Stromal cell of bone marrow (primary cell): ENCODE measurements at places on chromosomes 2 and 18.

DNA sequence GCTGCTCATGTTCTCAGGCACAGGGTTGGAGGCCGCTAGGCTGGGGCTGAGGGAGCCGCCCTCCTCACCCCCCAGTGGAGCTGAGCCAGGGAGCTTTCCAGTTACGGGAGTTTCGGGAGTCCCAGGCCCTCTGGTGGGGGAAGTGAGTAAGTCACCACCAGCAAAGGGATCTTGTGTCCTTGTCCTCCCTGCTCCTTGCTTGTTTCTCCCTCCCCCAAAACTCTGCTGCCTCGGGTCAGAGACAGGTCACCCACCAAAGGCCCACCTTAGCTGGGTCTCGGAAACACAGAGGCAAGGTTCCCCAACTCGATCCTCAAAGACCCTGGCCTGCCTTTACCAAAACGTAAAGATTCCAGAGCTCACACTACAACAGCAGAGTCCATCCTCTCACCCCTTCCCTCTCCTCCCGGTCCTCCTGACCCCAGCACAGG, 60.5 kb upstream of the POMC start:
- DNase-seq: peak; percentile 54

DNA sequence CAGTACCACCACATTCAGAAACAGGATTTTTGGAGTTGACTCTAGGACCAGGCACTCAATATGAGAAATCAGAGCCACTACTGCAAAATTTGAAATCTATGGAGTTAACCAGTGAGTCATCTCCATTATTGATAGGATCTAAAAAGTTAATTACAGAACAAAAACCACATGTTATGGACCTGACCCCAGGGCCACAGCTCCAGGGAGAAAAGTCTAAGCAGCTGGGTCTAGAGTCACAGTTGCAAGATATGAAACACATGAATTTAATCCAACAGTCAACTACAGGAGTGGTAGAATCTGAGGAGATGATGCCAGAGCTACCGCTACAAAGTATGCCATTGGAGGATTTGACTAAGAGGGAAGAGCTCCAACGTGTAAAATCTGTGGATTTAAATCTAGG, 13.4 kb upstream of the ZNF512 start:
- DNase-seq: peak; percentile 16

DNA sequence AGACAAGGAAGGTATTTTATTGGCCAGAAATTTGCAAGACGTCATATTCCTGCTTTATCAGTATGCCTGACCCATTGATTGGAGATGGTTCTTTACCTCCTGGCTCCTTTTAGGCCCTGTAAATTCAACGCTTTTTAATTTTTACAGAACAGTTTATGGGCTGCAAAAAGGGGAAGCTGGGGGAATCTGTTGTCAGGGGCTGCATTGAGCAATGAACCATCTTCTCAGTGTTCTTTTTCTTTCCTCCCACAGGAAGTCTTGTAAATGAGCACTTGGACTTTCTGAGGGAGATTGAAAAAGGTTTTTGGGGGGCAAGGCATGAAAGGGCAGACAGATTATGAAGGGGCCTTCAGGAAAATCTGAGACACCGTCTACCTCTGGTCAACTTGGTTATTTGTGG, 503.6 kb upstream of the TNP1 start:
- DNase-seq: no peak

DNA sequence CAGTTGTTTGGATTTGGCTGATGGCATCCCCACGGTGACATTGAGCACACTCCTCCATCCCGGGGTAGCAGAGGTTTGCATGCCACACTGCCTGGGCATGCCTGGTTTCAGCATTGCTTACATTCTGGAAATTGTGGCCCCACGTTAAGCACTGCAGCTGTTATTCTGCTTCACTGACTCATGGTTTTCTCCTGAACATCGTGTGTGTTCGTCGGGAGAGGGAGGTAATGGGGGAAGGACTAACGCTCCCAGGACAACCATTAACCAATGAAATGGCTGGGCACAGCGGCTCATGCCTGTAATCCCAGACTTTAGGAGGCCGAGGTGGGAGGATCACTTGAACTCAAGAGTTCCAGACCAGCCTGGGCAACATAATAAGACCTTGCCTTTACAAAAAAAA, 28.2 kb upstream of the YWHAQ start:
- DNase-seq: no peak

DNA sequence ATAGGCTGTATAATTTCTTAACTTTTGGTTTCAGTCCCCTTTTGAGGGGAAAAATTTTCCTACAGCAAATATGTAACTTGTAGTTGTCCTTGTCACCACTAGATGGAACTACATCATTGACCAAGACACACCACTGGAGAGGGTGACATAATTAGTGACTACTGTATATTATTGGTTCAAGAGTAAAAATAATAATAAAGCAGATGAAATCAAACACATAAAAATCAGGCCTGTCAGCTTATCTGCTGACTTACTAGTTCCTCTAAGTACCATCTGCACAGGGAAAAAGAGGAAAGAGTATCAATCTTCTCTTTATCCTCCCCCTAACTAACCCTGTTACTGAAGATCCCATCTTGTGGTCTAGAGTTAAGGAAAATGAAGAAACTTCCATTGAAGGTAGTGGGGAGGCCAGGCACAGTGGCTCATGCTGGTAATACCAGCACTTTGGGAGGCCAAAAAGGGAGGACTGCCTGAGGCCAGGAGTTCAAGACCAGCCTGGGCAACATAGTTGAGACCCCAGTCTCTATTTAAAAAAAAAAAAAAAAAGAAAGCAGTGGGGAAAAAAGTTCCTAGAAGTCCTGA, 29.6 kb upstream of the ENOSF1 start:
- DNase-seq: peak; percentile 20
